ENCODE measurements at places on chromosomes 12 and 14. TPM values are rescaled to one million over a fixed set of nuclear protein-coding genes. Genes with fewer than 3 reads are reported as not detected.

Gene GPR132
- 0.14 TPM for total RNA-seq

Gene SPX
- total RNA-seq = 8.3 TPM

Gene SOX5
- 0.14 TPM for total RNA-seq

Gene IFNG-AS1
- not detected for total RNA-seq

Gene B3GNT4
- total RNA-seq = 3.4 TPM

Gene ZDHHC22
- not detected for total RNA-seq

Gene ADSS1
- 13.1 TPM for total RNA-seq

Gene CERS5
- 22.3 TPM for total RNA-seq

Gene RNFT2
- total RNA-seq = 0.14 TPM

Gene TNS2
- 12.1 TPM for total RNA-seq

Gene PITPNM2
- 7.4 TPM for total RNA-seq

Gene MIPOL1
- 8.4 TPM for total RNA-seq

Gene TCL1B
- total RNA-seq = not detected

Gene KRT2
- total RNA-seq = 0.28 TPM

Gene LPAR5
- total RNA-seq = 16.6 TPM

Gene SERPINA9
- not detected for total RNA-seq

Gene CDC42BPB
- total RNA-seq = 66.1 TPM

Gene PLEKHD1
- not detected for total RNA-seq

Gene TMEM253
- 0.49 TPM for total RNA-seq

Gene CBLN3
- 0.56 TPM for total RNA-seq

Gene EIF2B1
- total RNA-seq = 211 TPM

Gene SLC17A8
- not detected for total RNA-seq

Gene CPNE6
- total RNA-seq = not detected

Gene SYT10
- total RNA-seq = not detected
